ENCODE measurements at places on chromosomes 11 and 22.

- no peak for DNase-seq
Observed at GRCh38 chr22:34696557-34696956, 369.4 kb upstream of the ISX start.

GRCh38 chr11:95152876-95153856 lies 63.5 kb downstream of the ENDOD1 start:
- peak; percentile 17 for DNase-seq

- DNase-seq: no peak
Observed at GRCh38 chr22:49203859-49204598, 623.6 kb downstream of the BRD1 start.

GRCh38 chr22:45776313-45776585 lies 104.6 kb downstream of the ATXN10 start:
- DNase-seq: no peak

DNA sequence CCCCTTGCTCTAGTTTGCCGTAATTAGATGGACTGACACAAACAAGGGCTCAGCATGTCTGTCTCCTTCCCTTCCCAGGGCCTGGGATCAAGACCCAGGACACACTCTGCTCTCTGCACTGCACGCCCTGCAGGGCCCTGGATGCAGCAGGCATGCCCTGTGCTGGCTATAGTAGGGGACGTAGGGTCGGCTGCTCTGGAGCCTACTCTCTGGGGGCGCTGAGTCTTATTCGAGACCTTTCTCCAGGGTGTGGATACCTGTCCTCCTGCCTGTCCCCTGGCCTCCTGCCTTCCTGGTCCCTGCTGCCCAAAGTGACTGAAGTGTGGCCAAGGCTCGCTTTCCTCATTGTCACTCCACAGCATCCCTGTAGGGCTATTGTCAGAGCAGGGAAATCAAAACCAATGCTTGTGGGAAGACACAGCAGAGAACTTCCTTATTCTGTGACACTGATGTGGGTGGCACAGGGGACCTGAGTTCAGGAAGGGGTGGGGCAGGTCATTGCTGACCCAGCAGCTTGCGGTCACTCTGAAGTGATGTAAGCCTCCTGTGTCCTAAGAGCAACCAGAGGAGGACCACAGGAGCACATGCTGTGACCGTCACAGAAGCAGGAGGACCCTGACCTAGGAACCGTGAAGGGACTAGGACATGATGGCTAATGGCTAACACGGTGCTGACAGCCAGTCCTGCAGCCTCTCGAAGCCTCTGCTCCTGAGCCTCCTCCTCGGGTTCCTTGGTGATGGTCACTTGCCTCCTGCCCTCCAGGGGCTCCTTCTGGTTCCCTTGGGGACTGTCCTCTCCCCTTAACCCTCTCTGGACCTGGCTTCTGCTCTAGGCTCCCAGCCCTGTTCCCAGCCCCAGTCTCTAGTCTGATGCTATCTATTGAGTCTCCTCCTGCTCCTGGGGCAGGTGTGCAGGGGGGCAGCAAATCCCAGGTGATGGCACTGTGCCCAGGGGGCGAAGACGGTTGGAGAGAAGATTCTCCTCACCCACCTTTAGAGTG lies 10.3 kb downstream of the APOBEC3A start:
- no peak for DNase-seq

DNA sequence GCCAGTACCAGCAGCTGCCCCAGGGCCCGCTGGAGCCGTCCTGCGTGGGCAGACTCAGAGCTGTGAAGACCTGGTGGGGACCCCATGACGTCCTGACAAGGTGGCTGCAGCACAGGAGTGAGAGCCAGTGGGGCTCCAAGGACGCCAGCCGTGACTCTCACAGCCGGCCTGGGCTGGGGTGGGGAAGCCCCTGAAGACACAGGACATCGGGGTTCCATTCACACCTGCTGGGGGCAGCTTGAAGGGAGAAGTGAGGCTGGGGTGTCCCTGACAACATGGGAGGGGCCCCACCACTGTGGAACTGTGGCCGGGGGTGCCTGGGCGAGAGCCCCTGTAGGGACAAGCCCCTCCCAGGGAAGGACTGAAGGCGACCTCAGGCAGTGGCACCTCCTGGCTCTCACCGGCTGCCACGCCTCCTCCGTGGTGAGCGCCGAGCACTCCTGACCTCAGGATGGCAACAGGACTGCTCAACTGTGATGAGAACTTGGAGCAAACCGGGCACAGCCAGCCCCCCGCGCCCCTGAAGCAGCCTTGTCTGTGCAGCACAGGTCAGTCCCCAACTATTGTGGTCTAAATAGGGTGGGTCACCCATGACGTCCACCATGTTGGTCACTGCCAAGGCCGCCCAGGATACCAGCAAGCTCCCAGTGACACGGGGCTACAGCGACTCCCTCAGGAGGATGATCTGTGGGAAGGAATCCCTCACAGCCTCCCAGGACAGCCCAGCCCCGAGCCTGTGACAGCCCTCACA lies 22.7 kb upstream of the IL17REL start:
- no peak for DNase-seq

DNA sequence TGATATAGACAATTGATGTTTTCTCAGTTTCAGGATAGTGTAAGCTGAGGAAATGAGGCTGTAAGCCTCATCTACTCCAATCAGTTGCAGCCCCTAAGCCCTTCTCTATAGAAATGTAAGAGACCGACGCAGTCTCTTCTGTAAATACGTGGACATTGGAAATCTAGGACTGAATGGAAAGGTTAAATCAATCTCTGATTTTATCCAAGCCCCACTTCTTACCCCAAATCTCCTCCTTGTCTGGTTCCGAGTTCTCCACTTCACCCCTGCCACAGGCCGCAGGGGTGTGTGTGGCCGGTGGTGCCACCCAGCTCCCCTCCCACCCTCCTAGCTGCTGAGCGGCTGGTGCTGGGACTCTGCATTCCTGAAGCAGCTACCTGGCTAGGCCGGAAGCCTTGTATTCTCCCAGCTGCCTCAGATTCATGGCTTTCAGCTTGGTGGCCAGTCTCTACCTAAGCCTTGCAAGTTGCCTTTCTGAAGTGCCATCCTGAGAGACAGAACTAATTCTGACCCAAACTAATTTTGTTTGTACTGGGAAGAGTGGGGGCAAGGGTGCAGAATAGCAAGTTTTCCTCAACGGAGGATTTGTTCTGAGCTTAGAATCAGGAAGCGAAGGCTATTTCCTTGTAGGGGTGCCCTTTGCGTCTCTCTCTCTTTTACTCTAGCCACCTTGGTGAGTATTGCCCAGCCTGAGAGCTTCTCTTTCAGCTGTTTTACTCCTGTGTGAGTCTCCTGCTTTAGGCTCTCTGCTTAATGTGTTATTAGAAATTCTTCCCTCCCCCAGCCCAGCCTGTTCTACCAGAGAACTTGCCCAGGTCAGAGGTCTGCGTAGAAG lies 749 bp downstream of the VWA5A start:
- no peak for DNase-seq

- DNase-seq: no peak
Observed at GRCh38 chr22:24200619-24201212, 19.4 kb downstream of the SUSD2 start.

DNA sequence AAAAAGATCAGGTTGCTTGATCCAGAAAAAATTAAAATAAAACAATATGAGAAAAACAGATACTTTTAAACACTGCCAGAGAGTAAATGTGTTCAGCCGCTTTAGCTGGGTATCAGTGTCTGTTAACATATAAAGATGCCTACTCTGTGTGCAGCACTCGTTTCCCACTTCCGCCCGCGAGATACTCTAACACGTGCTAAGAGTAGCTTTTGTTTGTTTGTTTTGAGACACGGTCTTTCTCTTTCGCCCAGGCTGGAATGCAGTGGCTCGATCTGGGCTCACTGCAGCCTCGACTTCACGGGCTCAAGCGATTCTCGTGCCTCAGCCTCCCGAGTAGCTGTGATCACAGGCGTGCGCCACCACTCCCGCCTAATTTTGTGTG lies 531 bp upstream of the MEN1 start:
- peak; percentile 56 for DNase-seq

DNA sequence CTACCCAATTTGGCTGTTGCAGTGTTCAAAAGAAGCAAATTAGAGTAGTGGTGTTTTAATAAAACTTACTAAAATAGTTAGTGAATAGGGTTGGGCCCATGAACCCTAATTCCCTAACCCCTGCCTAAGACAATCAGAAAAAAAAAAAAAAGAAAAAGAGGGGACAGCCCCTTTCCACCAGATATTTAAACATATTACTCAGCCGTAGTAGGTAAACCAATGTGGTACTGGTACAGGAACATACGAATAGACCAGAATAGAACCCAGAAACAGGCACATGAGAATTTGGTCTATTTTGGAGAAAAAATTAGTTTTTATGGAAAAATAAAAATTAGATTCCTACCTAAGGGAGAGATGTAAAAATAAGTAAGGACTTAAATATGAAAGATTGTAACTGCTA lies 38.6 kb downstream of the MMP7 start:
- no peak for DNase-seq

GRCh38 chr11:123384116-123384515 lies 46.0 kb upstream of the GRAMD1B start:
- no peak for DNase-seq

GRCh38 chr11:129536338-129536737 lies 160.7 kb downstream of the BARX2 start:
- DNase-seq: no peak

- DNase-seq: no peak
Observed at GRCh38 chr11:28584992-28585391, 476.8 kb downstream of the METTL15 start.

DNA sequence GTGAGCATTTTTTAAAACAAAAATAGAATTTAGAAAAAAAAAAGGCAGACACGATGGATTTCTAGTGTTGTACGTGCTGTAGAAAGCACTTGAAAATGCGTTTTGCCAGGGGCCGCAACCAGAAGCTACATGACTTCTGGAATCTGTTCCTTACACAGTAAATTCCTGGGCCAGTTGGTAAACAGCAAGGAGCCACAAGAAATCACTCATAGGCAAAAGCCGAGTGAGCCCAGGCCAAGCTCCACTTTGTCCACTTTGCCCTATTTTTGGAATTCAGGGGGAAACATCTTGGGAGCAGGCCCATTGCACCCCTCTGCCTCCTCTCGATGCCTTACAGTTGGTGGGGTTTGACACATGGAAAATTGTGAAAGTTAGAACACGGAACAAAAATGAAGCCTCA lies 4.1 kb upstream of the CELSR1 start:
- no peak for DNase-seq

GRCh38 chr11:111996129-111996528 lies 29.1 kb upstream of the DLAT start:
- no peak for DNase-seq

DNA sequence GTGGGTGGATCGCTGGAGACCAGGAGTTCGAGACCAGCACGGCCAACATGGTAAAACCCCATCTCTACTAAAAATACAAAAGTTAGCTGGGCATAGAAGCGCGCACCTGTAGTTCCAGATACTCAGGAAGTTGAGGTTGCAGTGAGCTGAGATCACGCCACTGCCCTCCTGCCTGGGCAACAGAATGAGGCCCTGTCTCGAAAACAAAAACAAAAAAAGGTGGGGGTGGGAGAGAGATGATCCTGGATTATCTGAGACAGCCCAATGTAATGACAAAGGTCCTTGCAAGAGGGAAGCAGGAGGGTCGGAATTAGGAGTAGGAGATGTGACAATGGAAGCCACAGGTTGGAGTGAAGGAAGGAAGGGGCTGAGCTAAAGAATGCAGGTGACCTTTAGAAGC lies 87.6 kb upstream of the APOA1 start:
- DNase-seq: peak; percentile 11

DNA sequence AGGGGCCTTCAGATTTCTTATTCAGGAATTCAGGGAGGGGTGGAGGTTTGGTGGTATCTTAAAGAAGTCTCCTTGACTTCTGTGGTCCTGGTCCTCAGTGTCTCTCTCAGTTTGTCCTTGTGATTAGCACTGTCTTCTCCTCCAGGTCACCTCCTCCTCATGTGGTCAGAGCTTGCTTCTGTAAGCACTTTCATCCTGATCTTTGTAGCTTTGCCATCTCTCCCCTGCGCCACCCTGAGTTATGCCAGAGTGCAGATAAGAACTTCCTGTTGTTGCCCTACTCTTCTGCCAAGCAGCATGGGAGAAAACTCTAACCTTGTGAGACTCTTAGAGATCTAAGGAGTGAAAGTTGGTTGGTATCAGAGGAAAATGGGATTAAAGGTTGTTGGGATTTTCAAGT lies 30.9 kb downstream of the MICAL2 start:
- no peak for DNase-seq

DNA sequence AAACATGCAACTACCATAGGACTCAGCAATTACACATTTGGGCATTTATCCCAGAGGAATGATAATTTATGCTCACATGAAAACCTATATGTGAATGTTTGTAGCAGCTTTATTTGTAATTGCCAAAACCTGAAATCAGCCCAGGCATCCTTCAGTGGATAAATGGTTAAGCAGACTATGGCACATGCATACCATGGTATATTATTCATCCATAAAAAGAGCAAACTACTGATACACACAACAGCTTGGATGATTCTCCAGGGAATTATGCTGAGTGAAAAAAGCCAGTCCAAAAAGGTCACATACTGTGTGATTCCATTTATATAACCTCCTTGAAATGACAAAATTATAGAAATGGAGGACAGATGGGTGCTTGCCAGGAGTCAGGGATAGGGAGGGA lies 86.7 kb downstream of the ALX4 start:
- DNase-seq: no peak

GRCh38 chr11:17720796-17721171 lies 1.4 kb downstream of the MYOD1 start:
- DNase-seq: no peak

DNA sequence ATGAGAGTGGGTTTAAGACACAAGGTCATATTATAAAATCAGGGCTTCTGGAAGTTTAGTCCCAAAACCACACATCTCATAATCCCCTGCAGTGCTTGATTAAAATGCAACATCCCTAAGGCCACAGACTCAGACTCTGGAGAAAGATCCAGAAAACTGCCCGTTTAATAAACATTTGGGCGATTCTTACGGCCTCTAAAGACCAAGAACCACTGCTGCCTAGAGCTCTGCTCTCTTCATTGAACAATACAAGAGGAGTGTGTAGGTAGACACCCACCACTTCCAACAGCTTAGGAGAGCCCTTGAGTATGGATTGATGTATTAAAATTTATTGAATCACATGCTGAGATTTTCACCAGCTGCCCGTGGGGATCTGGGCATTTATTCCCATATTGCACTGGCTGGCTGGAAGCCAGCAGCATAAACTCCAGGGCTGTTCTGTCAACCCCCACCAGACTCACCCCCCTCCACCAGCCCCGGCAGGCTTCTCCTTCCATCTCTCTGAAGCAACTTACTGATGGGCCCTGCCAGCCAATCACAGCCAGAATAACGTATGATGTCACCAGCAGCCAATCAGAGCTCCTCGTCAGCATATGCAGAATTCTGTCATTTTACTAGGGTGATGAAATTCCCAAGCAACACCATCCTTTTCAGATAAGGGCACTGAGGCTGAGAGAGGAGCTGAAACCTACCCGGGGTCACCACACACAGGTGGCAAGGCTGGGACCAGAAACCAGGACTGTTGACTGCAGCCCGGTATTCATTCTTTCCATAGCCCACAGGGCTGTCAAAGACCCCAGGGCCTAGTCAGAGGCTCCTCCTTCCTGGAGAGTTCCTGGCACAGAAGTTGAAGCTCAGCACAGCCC lies 749 bp upstream of the BEST1 start:
- DNase-seq: no peak
